ENCODE measurements at places on chromosomes 3 and 15.

- DNase-seq = no peak
These were observed 40.6 kb upstream of the TNFAIP8L3 start for GRCh38 chr15:51135276-51135675.

GRCh38 chr3:60574046-60574769 lies 677.0 kb downstream of the FHIT start:
- DNase-seq = no peak

GRCh38 chr3:45870099-45870498 lies 16.2 kb upstream of the CCR9 start:
- DNase-seq = no peak

DNA sequence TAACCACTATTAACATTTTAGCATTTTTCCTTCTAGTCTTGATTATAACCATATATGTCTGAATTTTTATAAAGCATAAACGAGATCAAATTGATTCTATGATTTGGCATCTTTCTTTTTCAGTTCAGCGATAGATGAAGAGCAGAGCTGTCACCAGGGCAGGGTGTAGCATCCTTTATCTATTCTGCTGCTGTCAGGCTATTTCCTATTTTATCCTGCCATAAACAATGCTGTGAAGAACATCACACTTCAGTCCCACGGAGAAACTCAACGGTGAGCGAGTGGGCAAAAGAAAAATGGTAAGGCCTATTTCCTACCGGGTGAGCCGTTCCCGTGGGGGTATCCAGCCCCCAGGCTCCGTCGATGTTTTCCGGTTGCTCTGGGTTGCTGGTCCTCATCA lies 15.5 kb downstream of the TMEM40 start:
- DNase-seq = no peak
